ENCODE measurements at places on chromosomes 16 and 17.
A peak's percentile ranks its signal among the peaks of the same experiment; 100 is the strongest.

GRCh38 chr16:8493972-8494371 lies 96.3 kb downstream of the TMEM114 start:
- DNase-seq: no peak

GRCh38 chr16:2474877-2475412 lies at the start of gene TBC1D24:
TSS of gene TBC1D24 (plus strand) at chr16:2475127. CDS start at chr16:2496149, 21,022 bp downstream.
- DNase-seq: peak; percentile 27

DNA sequence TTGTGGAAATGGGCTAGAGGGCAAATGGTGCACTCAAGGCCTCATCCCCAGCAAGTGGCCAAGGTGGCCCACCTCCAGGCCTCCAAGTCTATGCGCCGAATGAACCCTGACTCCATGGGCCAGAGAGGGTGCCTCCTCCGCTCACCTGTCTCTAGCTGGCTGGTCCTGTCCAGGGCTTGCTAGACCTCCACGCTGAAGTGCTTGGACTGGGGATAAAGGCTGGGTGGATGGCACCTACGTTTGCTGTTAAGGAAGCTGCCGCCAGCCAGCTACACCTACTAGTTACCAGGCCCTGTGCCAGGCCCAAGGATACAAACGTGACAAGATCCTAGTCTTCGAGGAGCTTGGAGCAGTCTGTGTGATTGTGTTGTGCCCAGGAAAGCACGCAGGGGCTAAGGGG lies 739 bp upstream of the SGCA start:
- DNase-seq: no peak

GRCh38 chr17:182050-182751 lies 751 bp upstream of the DOC2B start:
- DNase-seq: no peak

GRCh38 chr16:79610771-79611170 lies 10.2 kb upstream of the MAF start:
- no peak for DNase-seq

DNA sequence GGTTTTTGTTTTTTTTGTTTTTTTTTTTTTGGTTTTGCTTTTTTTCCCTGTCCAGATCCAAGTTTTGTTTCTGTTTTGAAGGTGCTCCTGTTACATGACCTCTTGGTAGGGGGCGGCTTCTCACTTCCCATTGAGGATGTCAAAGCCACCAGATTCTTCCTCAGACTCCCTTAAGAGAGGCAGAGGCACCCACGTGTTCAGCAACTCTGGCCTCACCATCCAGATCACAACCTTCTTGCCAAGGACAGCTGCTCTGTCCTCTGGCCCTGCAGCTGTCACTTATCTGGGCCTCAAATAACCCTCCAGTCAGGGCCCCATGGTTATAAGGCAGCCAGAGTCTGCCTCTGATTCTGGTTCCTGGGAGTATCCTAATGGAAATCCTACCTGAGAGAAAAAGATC lies 208.5 kb downstream of the STX8 start:
- DNase-seq: no peak

- DNase-seq: peak; percentile 24
Observed at GRCh38 chr17:70906808-70907207, 737.5 kb downstream of the KCNJ2 start.

- peak; percentile 65 for DNase-seq
Observed at GRCh38 chr17:27602721-27603420, 28.1 kb upstream of the LGALS9 start.
